ENCODE measurements at places on chromosomes 6 and 20.

DNA sequence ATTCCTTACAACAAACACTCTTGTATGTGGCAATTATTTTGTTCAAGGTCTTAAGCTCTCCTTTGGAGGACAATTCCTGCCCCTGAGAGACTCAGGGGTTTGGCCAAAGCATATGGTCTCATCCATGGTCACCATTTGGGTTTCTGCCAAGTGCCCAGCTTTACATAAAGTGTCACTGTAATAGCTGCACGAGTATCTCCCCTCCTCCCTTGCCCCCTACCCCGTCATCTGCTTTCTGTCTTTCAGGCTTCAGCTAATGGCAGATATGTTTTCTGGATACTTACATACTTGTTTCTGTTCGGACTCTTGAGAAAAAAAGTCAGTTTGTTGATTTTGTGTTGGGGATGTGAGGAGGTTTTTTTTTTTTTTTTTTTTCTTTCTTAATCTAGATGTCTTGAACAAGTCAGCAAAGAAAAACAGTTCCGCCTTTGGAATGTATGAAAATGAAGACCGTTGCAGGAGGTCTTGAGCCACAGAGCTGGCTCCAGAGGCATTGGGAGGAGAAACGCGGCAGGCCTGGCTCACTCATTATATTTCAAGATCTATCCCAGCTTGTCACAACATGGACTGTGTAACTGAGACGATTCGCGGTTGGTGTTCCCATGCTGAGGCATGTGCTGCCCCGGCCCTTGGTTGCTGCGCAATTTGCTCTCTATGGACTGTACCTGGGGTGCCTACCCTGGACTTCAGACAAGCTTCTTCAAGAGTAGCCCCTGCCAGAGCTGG, 32.6 kb upstream of the STX16 start:
- DNase-seq: no peak

DNA sequence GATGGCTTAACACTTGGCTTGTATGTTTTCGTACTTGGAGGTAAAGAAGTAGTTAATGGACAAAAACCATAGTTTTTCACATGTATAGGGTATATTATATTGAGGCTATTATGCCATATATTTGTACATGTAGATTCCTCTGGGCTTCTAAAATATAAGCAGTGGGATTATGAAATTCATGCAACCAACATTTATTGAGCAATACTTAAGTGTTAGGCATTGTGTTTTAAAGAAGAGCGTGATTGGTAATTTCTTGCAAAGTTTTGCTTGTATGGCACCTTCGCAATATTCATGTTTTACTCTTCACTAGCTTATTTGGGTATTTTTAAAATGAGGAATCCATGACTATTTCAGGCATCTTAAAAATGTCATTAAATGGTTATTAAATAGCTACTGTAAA, 2.5 kb downstream of the TULP4 start:
- no peak for DNase-seq

DNA sequence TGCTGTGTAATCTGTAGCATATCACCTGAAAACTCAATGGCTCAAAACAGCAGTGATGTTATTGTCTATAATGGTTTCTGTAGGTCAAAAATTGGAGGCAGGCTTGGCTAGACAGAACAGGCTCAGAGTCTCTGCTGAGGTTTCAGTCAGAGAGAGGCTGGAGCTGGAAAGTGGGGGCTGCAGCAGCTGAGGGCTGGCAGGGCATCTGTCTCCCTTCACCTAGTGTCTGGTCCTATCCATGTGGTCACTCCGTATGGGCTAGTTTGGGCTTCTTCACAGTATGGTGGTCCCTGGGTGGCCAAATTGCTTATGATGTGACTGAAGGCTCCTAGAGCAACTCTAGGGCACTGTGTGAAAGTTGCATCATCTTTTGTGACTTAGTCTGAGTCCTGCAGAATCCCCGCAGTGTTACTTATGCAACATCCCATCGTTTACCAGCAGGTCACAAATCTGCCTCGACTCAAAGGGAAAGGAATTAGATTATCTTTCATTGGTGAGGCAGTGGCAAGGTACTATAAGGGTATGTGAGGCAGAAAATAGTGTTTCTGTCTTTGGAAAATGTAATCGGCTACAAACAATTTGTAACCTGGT, 497.0 kb downstream of the EPHA7 start:
- DNase-seq: no peak

DNA sequence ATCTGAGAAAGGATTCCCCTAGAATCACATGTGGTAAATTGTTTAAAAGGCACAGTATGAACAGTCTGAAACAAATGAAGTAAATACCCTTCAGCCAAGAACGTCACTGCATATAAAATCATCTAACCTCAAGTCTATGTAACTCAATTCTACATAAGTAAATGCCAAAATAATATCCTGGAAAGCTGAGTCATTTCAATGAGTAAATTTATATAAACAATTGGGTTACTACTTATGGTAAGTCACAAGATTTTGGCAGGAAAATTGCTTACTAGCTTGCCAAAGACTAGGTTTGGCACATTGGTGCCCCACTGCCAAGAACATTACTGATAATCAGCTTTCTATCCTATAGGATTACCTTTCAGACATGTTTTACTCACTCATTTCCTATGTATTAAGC, 8.4 kb downstream of the GMDS start:
- DNase-seq: no peak

- no peak for DNase-seq
These were observed 113.1 kb downstream of the FOXA2 start for GRCh38 chr20:22471156-22471836.

GRCh38 chr6:104987218-104987617, 30.3 kb downstream of the LIN28B start:
- DNase-seq: no peak

DNA sequence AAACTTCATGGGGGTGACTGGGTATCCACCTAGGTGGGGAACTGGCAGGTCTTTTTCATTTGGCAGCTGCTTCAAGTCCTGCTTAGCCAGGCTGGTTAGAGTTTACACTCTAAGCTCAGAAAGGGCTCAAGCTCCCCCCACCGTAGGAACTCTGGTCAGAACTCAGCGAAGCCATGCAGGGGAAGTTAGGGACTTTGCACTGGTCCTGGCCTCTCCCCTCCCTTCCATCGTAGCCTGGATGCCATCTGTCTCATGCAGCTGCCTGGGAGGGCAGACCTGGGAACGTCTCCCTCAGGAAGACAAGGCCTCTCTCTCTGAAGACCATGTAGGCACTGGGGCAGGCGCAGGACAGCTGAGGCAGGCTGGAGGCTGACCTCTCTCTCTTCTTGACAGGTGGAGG, 183.8 kb upstream of the UST start:
- DNase-seq: no peak

DNA sequence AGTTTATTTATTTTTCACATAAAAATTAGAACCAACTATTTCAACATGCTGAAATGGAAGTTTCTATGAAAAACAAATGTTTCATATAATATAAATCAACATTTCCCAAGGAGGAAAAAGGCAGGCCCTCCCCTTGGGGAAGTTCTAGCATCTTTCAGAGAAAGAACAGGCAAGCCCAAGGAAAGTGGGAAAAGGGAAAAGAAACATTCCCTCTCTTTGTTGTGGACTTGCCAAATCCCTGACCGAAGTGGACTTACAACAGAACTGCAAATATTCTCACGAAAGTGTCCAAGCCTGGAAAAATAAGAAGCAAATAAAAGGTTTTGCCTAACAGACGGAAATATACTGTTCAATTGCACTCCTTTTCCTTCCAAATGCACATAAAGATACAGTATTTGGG, 214.4 kb downstream of the ATXN1 start:
- no peak for DNase-seq

- DNase-seq: no peak
These were observed 255.6 kb downstream of the PREX1 start for GRCh38 chr20:48571949-48572847.

- no peak for DNase-seq
These were observed 11.5 kb upstream of the TMC2 start for GRCh38 chr20:2524709-2525506.

DNA sequence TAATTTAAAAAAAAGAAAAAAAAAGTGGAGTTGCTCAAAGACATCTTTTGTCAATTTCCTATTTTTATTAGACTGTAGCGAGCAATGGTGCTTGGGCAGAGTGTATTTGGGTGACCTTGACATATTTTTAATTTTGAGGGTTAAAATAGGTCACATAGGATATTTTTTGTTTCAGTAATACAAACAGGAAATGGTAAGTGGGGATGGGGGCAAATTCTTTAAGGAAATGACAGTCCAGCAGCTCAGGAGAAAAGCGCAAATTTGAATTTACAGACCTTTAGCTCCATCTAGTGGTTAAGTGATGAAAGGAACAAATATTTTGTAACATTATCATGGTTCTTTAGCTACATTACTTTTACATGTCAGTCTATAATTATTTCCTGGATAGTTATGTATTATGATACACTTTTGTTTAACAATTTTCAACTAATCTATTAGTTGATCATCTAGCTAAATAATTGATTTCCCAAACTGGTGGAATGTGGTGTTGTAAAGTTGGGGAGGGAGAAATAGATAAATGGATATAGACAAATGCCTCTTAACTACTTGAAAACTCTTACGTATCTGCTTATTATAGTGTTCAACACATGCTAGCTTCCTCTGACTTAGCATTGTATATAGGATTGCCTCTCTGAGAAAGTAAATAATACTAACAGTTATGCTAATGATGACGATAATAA, 10.0 kb downstream of the CITED2 start:
- no peak for DNase-seq

DNA sequence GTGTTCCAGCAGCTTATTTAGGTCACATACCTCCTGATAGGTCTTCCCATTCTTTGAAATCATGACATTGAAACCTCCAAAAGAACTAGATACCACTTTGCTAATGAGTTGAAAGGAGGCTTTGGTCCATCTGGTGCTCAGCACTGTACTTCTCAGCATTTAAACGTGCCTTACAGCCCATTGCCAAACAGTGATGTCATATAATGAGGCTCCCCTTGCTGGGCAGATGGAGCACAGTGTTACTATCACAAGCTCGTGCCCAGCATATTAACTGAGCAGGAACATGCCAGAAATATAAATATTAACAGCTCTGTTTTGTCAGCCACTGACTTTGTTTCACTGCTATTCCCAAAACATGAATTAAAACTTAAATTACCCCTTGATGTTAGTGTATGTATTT, 25.5 kb upstream of the MAPK13 start:
- DNase-seq: no peak

- DNase-seq: no peak
These were observed 111.0 kb downstream of the SOBP start for GRCh38 chr6:107600936-107601335.

GRCh38 chr20:53070706-53071392, 98.7 kb downstream of the TSHZ2 start:
- DNase-seq: no peak

- no peak for DNase-seq
These were observed 16.7 kb upstream of the OSTM1 start for GRCh38 chr6:108091288-108091687.

GRCh38 chr6:89359561-89359960, 7.0 kb upstream of the UBE2J1 start:
- no peak for DNase-seq

DNA sequence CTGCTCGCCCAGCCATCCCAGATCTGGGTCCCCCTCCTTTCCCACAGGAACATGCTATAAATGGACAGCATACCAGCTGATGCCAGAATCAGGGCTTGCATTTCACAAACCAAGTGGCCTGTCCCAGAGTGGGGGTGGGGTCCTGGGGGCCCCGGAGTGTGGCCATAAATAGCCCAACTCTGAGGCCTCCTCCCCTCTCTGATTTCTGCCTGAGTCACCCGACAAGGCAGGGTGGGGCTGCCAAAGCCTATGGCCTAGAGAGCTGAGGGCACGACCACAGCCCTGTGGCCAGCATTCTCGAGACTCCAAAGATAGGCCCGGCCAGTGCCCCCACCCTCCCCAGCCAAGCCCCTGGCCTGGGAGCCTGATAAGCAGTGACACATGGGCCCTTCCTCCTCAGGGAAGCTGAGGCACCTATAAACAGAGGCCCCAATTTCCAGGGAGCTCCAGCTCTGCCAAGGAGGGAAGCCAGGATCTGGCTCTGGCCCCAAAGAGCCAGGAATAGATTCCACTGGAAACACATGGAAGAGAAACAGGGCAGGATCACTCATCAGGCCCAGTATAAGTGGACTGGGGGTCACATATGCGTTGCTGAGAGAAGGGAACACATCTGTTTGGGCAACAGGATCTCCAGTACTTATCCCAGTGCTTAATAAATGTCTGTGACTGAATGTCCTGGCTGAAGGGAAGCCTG, 20.3 kb downstream of the SNTA1 start:
- DNase-seq: no peak

DNA sequence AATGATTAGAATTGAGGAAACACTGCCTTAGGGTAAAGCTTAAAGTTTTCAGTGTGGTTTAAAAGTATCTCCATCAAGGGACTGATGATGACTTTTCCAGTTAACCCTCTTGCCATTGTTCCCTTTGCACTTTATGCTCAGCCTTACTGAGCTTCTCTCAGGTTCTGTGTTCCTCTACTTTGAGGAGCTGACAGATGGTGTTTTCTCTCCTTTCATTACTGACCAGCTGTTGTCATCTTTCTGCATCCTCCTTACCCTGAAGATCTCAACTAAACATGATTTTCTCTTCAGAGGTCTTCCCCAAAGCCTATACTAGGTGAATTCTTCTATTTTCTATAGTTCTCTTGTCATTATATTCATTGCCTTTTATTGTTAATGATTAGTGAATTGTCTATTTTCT, 475.6 kb upstream of the SYNCRIP start:
- no peak for DNase-seq

GRCh38 chr6:88614316-88614877, 349.0 kb downstream of the RNGTT start:
- DNase-seq: no peak

DNA sequence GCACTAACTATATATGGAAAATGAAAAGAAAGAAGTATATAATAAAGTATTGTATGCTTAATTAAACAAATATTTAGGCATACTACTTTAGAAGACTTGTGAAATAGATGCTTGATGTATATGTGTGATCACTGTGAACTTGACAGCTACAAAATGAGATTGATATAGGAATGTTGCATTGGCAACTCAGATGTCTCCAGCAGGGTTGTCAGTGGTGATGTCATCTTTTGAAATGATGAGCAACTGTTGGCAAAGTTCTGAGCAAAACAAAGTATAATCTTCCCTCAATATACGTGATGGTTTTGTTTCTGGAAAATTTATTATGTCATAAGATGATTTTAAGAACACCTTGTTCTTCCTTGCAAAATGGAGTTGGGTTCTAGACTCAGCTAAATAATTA, 133.8 kb downstream of the ARID1B start:
- DNase-seq: no peak

DNA sequence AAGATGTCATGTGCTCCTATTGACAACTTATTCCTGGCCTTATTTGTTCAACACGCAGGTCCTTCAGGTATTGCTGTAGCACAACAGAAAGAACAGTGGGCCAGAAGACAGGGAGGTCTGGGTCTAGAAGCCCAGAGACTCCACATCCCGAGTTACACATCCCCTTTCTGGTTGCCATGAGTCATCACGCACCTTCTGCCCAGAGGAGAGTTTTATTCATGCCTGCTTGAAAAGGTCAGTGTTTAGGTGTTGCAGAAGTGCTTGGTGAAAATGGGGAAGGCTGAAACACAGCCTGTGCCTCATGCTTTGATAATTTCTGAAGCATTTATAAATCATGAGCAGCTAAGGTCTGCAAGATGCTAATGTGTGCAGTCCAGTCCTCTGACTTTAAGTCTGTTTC, 256.4 kb downstream of the GMPR start:
- no peak for DNase-seq

All from stimulated activated CD4-positive, alpha-beta T cell treated with anti-CD3 and anti-CD28 coated beads, Interleukin-1b, Interleukin-23, amount 100 ng/mL, for 1 hour (primary cell).